Gastrocnemius medialis (tissue), 4 donors: ENCODE measurements at places on chromosomes 2 and 18. TPM values are rescaled to one million over a fixed set of nuclear protein-coding genes. Genes with fewer than 3 reads are reported as not detected.
A peak's percentile ranks its signal among the peaks of the same experiment; 100 is the strongest.

DNA sequence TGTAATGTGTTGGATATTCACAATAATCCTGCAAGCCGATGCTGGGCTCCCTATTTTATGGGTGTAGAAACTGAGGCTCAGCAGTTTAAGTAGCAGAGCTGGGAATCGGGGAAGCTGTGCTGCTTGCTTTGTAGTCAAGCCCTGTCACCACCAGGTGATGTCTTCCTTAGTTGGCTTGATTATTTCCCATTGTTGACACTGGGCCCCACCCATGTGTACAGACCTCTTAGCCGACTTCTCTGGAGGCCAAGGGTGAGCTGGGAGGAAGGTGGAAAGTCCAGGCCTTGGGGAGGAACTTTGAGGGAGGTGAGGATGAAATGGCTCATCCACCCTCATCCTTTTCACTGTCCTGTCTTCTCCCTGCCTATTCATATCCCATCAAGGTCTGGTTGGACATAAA is 60.0 kb downstream of the CAPN13 start:
- H3K27me3 ChIP-seq, result no peaks in the 10 kb centered on the region
- H3K27ac ChIP-seq, result no peak overlapping the region
- no peaks in the 10 kb centered on the region for H3K4me1 ChIP-seq
- DNase-seq, result no peak

- no peak overlapping the region for H3K27ac ChIP-seq
- no peak for DNase-seq
- no peaks in the 10 kb centered on the region for H3K4me1 ChIP-seq
- H3K4me3 ChIP-seq, result no peak overlapping the region
- no peaks in the 10 kb centered on the region for H3K27me3 ChIP-seq
Measured at GRCh38 chr2:173644146-173644545, 289.5 kb downstream of the CDCA7 start.

- H3K4me3 ChIP-seq, result no peak overlapping the region
- no peaks in the 10 kb centered on the region for H3K4me1 ChIP-seq
- no peak overlapping the region for H3K27ac ChIP-seq
- H3K27me3 ChIP-seq, result peaks cover 10% of the 10 kb centered on the region
Measured at GRCh38 chr2:62568074-62568473, 62.1 kb upstream of the TMEM17 start.

GRCh38 chr18:50194631-50195532 is at the start of gene MYO5B:
MYO5B (minus strand) TSS chr18:50195147; CDS start chr18:50194793, 354 bp downstream.
- peak within 1 kb of the TSS; percentile 61 for H3K4me3 ChIP-seq
- H3K4me1 ChIP-seq, result peaks cover 6% of the 10 kb centered on the region
- H3K27me3 ChIP-seq, result peaks cover 63% of the 10 kb centered on the region

ANKRD29 gene
- 2.2 TPM for total RNA-seq

CYP27C1 gene
- not detected for total RNA-seq
